Activated naive CD8-positive, alpha-beta T cell treated with anti-CD3 and anti-CD28 coated beads for 36 hours (primary cell): ENCODE measurements at places on chromosomes 13 and 19.

- no peak for DNase-seq
Measured at GRCh38 chr13:99656844-99657381, 155.6 kb downstream of the TM9SF2 start.

GRCh38 chr19:11269408-11269807, 7.1 kb upstream of the DOCK6 start:
- DNase-seq, result no peak

- peak; percentile 83 for DNase-seq
Measured at GRCh38 chr19:29714953-29715700, at the start of gene C19orf12. C19orf12 (minus strand) TSS chr19:29715261; CDS start chr19:29708413, 6,848 bp downstream.

DNA sequence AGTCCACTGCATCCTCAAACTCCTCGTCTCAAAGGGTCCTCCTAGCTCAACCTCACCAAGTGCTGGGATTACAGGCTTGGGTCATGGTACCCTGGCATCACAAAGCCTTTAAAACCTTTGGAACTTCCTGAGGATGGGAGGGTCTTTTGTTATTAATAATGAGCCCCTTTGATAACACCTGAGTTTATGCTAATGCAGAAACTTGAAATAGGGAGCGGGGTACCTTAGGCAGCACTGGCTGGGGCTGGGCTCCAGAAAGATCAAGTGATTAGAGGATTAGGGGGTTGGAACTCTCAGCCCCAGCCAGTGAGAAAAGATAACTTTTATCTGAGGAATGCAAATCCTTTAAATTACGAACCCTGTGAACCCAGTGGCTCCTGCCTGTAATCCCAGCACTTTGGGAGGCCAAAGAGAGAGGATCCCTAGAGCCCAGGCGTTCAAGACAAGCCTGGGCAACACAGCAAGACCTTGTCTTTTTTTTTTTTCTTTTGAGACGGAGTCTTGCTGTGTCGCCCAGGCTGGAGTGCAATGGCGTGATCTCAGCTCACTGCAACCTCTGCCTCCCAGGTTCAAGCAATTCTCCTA, 9.3 kb upstream of the PSPC1 start:
- no peak for DNase-seq

DNA sequence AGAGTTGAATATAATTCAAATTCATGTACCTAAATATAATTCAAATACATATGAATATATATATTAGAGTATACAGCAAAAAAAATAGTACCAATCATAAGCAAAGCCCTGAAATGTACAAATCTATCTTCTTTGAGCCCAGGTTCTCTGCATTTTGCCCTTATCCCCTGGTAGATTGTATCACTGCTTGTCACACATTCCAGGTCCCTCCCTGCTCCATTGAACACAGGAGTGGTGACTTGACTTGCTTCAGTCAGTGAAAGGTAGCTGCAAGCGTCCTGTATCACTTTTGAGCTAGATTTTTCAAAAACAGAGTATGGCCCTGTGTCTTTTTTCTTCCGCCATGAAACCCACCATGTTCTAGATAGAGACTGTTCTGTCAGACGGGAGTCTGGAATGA, 369.4 kb downstream of the LIG4 start:
- no peak for DNase-seq

DNA sequence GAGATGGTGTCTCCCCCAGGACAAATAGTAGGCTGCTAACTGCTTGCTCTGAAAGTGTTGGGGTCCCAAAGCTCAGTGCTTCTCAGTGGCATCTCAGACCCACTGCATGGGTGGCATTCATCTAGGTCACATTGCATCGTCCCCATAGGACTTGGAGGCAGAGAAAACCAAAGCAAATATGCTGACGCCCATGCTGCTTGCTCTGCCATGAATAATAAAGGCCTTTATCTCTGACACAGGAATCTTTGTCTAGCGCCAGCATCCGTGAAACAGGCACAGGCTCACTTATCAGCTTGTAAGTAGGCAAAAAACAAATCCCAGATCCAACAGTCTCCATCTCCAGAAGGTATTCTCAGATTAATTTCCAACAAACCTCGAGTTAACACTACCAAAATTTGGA, 18.9 kb upstream of the IPO5 start:
- DNase-seq, result no peak

- peak; percentile 70 for DNase-seq
Measured at GRCh38 chr19:55638864-55639359, 1.9 kb upstream of the ZNF580 start.

DNA sequence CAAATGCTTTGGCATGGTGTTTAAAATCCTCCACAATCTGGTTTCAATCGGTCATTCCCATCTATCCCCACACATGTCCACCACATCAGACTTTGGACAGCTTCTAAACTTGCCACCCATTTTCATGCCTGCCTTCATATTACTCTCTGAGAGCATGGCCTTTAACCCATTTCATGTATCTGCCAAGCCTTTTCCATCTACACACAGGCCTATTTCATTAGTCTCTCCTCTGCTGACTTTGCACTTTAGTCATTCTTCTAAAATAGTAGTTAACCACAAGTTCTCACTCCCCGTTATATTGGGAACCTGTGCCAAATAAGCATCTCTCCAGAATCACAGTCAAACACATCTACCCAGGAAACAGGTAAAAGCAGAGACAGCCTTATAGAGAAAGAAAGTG, 142.2 kb downstream of the MZT1 start:
- no peak for DNase-seq

DNA sequence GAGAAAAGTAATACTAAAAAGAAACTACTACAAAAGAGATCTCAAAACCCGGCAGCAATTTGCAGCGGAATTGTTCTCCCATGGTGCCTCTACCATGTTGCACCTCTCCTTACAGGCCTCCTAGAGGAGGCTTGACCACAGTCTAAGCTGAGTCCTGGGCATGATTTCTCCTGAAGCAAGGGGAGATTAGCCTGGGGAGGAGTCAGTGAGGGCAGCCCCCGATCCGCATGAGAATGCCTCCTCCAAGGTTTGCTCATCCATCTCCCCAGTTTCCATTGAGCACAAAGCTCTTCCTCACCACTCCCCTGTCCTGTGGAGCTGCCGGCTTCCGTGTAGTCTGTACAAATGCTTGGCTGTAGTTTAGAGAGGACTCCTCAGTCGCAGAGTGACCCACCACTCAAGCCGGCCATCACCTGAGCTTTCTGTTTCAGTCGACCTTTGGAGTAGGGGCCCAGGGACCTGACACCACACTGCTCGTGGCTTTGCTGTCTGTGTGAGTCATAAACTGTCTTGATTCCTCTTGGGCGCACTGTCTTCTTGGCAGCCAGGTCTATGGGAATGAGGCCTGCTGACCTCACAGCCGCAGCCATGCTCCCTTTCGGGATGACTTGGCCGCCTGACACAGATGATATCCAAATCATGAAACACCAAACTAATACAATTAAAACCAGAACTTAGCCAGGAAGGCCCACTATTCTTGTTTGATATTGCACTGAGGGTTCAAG, 72.3 kb downstream of the C1QTNF9 start:
- DNase-seq, result peak; percentile 5
